GDM1 (cell line): ENCODE measurements at places on chromosomes 2 and 18.

- DNase-seq, result no peak
Observed at GRCh38 chr2:46559261-46559660, 79.9 kb downstream of the TMEM247 start.

DNA sequence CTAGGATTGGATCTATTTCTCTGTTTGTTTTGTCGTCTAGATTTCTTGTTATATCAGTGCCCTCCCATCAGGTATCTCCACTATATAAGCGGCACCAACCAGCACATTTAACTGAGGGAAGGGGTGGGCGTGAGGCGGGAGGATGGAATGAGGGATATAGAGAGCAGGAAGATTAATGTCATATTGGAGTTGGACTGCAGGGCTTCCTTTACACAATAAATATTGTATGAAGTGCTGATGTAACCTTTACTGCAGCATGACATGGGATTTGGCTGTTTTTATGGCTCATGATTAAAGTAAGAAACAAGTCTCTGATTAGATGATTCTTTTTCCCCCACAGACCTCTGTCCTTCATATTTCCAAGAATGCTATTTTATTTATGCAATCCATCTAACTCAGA is 54.8 kb downstream of the TMEM200C start:
- no peak for DNase-seq

GRCh38 chr2:189593115-189593514 is 12.5 kb upstream of the SLC40A1 start:
- DNase-seq, result no peak

DNA sequence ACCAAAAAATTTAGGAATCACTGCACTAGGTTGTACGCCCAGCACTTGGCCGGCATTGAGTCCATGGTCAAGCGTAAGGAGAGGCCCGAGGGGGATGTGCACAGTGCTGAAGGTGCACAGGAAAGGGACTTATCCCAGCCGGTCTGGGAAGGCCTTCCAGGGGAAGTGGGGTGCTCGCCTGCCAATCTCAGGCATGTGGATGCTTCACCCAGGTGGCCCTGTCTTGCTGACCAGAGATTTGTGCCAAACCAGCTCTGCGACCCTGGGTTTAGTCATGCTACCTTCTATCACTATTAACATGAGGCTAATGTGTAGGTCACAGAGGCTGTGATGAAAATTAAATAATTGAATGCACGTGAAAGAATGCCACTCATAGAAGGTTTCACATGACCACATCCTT is 1.7 kb upstream of the ITM2C start:
- DNase-seq, result no peak

DNA sequence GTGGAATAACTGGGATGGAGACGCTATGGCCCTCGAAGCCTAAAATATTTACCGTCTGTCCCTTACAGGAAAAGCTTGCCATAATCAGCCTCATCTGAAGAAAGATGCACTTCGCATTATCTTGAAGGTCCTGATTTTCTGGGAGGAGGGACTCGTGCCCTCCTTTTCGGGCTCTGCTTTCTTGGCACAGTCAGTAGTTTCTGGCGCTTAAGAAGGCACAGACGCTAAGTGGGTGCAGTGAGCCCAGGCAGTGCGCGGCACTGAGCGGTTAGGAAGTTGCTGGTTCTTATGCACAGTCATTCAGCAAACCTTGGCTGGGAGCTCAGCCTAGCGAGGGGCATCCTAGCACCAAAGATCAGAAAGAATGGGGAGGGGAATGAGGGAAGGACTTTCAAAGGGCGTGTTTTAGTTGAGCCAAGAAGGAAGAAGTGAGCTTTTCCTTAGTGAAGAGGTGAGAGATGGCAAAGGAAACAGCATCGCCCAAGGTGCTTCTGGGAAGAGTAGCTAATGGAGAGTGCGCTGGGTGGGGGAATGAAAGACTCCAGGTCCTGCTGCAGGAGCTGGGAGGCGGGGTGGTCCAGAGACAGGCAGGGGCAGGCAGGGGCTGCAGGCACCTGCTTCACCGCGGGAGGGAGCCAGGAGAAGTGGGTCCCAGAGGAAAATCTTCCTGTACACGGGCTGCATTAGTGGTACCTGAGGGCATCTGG is 64.1 kb downstream of the ZCCHC2 start:
- DNase-seq, result no peak

DNA sequence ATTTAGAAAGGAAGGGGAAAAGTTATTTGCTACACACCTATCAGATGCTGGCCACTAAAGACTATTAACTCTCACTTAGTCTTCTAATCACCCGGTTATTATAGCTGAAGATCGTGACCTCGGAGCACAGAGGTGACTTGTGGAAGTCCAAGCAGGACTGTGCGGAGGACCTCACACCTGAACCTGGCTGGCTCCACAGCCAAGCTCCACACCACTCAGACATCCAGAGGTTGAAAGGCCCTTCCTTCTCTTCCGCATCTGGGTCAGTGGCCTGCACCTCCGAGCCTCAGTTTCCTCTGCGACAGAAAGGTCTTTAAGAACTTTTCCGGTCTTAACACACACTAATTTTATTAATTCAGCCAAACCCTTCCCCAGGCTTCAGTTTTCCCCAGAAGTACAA is 57.9 kb downstream of the TNS1 start:
- no peak for DNase-seq

DNA sequence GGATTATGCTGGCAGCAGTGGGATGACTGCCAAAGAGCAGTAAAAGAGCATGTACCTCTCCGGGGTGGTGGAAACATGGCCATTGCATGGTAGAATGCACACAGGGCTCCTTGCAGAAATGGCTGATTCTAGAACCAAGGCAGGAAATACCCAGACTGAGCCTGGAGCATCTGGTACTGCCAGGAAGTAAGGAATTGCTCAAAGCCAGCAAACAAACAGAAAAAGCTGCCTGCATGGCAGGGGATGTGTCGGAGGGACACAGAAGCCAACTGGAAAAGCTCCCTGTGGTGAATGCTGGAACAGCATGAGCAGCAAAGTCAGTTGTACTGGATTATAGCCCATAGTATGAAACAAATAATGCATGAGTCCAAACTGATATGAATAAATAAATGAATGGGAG is 78.0 kb upstream of the NFATC1 start:
- DNase-seq, result no peak

DNA sequence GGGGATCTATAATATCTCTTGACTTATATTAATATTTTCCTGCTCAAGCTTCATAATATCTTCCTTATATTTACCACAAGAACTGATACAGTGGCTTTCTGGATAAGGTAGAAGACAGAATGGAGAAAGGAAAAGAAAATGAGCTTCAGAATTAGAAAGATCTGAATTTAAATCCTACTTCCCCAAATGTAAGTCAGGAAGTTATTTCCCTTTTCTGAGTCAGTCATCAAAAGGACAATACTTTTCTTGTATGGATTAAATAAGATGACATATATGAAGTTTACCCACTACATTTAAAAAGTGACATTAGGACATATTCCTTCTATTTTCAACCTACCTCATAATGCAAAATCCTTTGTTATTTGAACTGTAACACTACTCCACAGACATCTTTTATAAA is 19.0 kb downstream of the KRCC1 start:
- DNase-seq, result no peak

DNA sequence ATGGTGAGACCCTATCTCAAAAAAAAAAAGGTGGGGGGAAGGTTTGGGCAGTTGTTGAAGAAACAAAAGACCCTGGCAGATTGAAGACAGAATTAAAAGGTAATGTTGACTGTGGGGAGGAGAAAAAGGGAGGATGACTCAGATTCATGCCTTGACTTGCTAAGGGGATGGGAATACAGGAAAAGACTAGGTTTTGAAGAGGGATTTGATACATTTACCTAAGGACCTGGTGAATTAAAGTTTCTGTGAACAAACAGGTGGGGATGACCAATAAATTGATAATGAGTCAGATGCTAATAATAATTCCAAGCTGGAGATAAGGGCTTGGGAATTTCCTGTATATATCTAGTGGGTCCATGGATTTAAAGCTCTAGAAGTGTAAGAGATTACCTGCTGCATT is 27.6 kb downstream of the TTR start:
- DNase-seq, result no peak

DNA sequence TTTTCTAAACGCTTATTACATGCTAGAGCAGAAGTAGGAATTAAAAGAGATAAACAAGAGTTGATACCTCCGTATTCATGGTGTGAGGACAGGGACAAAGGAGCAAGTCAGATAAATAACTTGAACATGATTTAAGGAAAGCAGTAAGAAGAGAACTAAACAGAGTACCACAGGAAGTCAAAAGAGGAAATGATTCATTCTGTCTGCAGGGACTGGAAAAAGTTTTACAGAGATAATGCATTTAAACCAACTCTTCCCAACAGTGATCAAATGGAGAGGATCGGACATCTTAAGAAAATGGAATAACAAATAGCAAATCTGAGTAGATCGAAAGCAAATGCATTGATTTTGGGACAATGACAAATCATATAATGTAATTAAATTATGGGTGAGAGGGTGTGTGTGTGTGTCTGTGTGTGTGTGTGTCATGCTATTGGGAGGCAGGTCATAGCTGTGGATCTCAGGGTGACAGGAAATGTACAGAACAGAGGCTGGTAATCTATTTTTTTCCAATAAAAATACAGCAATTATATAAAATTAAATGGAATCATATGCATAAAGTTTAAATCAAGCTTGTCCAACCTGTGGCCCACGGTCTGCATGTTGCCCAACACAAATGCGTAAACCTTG is 113.4 kb downstream of the MC4R start:
- DNase-seq, result no peak

- no peak for DNase-seq
Observed at GRCh38 chr2:166357068-166357949, 18.4 kb downstream of the SCN9A start.

DNA sequence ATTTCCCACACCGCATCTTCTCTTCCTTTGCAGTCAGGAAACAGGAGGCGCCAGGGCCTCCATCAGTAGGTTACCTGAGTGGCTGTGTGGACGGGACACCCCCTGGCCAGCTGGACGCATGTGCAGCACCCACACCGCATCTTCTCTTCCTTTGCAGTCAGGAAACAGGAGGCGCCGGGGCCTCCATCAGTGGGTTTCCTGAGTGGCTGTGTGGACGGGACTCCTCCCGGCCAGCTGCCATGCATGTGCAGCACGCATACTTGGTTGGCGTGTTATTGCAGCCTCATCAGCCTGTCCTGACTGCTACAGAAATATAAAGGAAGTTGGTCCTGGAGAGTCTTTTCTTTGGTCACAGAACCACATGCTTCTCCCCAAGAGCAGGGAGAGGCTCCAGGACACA is 74.6 kb downstream of the DCDC2C start:
- no peak for DNase-seq
